ENCODE measurements at places on chromosomes 1 and 21. TPM values are rescaled to one million over a fixed set of nuclear protein-coding genes. Genes with fewer than 3 reads are reported as not detected.

GRCh38 chr1:41320895-41321676 is 40.1 kb upstream of the FOXO6 start:
- DNase-seq: no peak

DNA sequence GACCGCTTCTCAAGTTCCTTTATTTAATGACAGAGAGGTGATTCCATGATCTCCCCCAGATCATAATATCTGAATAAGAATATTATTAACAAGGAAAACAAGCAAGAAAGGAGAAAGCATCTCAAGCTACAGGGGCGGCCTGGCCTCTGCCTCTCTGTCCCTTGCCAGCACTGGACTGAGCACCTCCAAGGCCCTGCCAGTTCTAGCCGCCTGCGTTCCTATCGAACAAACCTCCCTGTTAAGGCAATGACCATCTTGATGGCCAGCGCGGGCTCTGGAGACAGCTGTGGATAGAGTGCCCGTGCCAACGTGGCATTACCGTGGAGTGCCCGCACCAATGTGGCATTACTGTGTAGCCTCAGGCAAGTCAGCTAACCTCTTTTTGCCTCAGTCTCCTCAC is 84.8 kb downstream of the NPHP4 start:
- no peak for DNase-seq

DNA sequence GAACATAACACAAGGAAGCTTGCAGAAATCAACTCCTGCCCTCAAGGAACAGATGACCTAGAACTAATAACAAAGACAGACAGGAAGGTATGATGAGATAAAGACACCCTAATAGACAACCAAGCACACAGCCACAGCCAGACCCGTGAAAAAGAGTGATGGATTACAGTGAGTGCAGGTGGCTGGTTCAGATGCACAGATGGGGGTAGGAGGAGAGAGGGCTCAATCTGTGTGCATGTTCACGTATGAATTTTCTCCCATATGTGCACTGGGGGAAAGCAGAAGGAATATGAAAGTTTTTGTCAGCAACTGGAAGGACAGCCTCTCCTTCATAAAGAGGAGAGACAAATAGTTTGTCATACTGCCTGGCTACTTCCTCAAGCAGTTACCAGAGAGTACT is 367.1 kb downstream of the PBX1 start:
- DNase-seq: no peak

GRCh38 chr1:30515755-30516484 is 207.5 kb downstream of the MATN1 start:
- DNase-seq: no peak

- DNase-seq: no peak
Observed at GRCh38 chr1:85407746-85408377, 57.1 kb downstream of the DDAH1 start.

Gene OR6K3
- not detected for total RNA-seq

Measured in fibroblast of the aortic adventitia (primary cell).